ENCODE measurements at places on chromosomes 16 and 17.
A peak's percentile ranks its signal among the peaks of the same experiment; 100 is the strongest.

- DNase-seq, result no peak
These were observed 20.7 kb downstream of the TMEM235 start for GRCh38 chr17:78252111-78252634.

- DNase-seq, result no peak
These were observed 355.4 kb upstream of the SOX9 start for GRCh38 chr17:71765437-71765836.

- no peak for DNase-seq
These were observed 24.8 kb downstream of the CYB5D2 start for GRCh38 chr17:4167786-4168185.

GRCh38 chr16:53457670-53458069, 23.4 kb downstream of the RBL2 start:
- no peak for DNase-seq

- DNase-seq, result no peak
These were observed 769 bp downstream of the KIF2B start for GRCh38 chr17:53823341-53824050.

DNA sequence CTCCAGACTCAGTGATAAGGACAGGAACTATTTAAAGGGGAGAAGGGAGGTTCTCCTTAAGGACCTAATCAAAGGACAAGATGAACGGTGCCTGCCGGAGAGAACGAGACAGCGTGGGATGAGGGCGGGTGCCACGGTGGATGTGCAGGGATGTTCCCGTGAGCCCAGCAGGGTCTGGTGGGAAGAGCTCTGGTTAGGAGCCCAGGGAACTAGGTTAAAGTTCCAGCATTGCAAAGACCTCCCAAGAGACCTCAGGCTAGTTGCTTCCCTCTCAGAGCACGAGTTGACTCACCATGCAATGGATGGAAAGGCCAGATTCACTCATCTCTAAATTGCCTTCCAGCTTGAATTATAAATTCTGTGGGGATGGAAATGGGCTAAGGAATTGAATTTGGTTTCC, 14.7 kb downstream of the CCR7 start:
- no peak for DNase-seq

GRCh38 chr17:28426081-28426519, 20.1 kb upstream of the SLC46A1 start:
- peak; percentile 8 for DNase-seq

- no peak for DNase-seq
These were observed 9.8 kb downstream of the SLC16A3 start for GRCh38 chr17:82238472-82239201.

GRCh38 chr17:30832438-30833124, 815 bp downstream of the ATAD5 start:
- DNase-seq, result no peak

DNA sequence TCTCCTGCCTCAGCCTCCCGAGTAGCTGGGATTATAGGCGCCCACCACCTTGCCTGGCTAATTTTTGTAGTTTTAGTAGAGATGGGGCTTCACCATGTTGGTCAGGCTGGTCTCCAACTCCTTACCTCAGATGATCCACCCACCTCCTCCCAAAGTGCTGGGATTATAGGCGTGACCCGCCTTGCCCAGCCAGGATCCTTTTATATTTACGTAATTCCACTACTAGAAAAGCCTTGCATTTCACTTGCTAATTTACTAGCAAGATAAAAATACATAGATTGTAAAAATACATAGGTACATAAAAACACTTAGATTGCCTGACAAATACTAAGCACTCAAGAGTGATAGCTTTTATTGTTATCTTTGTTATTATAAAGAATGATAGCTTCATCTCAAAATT, 47.5 kb downstream of the GDPD1 start:
- no peak for DNase-seq

DNA sequence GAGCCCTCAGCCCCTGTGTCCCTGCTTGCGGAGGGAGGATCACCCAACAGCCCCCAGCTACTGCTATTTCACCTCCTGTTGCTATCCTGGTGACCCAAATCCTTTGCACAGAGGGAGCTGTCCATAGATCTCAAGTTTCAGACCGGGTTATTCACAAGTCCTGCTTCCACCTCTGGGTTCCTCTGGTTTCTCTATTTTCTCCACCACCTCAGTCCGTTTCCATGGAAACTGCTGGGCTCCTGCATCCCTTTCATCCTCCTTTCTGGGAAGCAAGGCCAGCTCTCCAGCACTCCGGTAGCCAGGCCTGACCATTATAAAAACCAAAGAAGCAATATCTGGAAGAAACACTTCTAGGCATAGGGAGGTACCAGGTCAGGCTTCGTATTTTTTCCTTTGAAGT, 4.8 kb upstream of the CALB2 start:
- DNase-seq, result no peak

DNA sequence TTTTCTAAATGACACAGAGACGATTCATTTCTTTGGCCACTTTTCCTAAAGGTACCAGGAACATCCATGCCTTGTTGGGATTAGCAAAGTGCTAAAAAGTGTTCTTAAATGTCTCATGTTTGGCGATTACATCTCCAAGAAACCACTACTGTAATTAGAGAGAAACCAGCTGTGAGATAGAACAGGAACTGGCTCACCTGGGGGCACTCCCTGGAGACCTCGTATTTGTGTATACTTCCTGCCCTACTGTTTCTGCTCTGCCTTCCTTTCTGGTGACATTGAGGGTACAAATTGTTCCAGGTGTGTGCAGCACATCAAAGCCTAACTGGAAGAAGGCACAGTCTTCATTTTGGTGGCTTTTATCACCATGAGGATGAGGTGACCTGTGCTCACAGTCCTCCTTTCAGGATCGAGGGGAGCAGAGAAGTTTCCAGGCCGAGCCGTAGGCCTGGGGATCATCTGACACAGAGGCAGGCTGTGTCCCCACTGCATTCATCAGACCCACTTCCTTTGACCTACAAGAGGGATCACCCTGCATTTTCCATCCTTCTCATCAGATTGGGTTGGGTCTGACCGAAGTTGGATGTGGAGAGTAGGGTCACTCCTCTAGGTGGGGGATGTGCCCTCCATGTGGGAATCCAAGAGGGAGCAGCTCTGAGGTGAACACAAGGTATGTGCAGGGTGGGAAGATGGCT, 23.7 kb downstream of the CCL4 start:
- DNase-seq, result no peak

GRCh38 chr16:4033951-4034350, 82.3 kb downstream of the ADCY9 start:
- no peak for DNase-seq

- DNase-seq, result no peak
These were observed 35.2 kb downstream of the MPHOSPH6 start for GRCh38 chr16:82134846-82135245.

Data from SHP77 (cell line).